Stimulated activated CD4-positive, alpha-beta T cell treated with anti-CD3 and anti-CD28 coated beads, Interleukin-2, amount 100 ng/mL, for 48 hours (primary cell): ENCODE measurements at places on chromosomes 13 and 19.
A peak's percentile ranks its signal among the peaks of the same experiment; 100 is the strongest.

DNA sequence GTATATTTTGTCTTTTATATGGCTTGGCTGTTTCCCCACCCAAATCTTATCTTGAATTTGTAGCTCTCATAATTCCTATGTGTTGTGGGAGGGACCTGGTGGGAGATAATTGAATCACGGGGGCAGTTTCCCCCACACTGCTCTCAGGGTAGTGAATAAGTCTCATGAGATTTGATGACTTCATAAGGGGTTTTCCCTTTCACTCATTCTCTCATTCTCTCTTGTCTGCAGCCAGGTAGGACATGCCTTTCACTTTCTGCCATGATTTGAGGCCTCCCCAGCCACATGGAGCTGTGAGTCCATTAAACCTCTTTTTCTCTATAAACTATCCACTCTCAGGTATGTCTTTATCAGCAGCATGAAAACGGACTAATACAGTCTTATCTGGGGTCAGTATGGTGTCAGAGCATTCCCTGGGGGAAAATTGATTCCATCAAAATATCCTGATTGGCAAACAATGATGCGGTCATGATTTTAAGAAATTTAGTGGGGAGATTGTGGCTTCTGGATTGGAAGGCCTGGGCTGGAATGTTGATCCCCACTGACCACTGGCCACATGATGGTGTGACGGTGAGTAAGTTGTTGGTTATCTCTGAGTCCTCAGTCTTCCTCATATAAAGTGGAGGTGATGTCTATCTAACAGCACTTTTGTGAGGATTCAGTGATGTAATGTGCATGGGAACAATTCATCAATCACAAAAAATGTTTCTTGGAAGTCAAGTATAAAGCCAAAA lies 27.5 kb upstream of the ANKRD10 start:
- DNase-seq: peak; percentile 15

- peak; percentile 58 for DNase-seq
These were observed 6.3 kb upstream of the ZNF69 start for GRCh38 chr19:11881151-11881800.

DNA sequence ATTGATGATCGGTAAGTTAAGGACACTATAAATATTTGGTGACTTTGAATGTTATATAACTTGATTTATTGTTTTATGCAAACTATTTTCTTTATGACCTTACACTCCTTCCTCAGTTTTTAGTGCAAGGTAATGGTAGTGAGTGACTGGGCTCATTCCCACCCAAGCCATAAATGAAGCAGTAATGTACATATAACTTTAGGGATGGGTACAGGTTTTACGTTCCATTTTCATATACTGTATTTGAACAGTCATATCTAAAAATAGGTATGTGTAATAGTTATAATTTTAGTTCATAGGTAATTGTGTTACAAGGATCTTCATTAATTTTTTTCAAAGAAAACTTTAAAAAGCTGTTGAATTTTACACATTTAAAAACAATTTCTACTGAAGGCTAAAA lies 101.0 kb downstream of the PDS5B start:
- DNase-seq: no peak

- no peak for DNase-seq
These were observed 37.2 kb upstream of the SOHLH2 start for GRCh38 chr13:36251526-36251925.

DNA sequence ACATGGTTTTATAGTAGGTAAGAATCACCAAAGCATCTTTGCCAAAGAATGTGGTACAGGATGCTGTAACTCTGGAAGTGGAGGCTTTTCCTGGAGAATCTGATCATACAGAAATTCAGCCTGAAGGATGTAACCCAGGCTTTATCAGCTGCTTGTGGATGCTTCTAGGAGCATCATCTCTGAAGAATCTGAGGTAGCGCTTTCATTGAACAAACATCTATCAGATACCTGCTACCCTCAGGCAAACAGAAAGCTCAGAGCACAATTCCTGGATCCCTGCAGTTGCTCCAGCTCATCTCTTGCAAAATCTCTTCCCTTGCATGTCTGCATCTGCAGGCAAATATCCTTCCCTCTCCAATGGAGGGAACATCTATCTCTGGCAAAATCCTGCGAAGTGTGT lies 9.3 kb downstream of the FAM124A start:
- DNase-seq: no peak

- DNase-seq: no peak
These were observed 15.1 kb downstream of the NOSIP start for GRCh38 chr19:49565261-49565660.

DNA sequence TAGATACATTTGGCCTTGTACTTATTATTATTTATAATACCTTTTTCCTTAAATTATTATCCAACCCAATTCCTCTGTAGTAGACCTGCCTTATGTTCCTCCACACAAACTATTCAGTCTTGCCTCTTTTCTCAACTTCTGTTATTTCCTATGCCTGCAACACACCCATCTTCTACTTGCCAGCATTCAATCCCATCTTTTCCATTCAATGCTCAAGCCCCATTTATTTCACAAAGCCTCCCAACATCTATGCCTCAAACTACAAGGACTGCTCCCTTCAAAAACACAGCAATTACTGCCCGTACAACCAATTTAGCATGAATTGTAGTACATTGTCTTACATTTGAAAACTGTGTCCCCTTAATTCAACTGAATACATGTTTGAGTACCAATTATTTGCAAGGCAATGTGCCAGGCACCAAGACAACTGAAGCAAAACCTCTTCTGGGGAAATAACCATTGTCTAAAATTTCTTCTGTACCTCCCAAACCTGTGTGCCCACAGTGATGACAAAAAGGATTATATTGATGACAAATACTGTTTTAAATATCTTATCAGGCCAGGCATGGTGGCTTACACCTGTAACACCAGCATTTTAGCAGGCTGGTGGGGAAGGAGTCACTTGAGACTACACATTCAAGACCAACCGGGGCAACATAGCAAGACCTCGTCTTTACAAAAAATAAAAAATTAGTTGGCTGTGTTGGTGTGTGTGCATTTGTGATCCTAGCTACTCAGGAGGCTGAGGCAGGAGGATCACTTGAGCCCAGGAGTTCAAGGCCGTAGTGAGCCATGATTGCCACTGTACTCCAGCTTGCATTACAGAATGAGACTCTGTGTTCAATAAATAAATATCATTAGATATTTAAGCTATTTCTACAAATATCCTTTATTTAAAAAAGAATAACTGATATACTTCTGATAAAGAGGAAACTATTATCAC lies 35.1 kb downstream of the ELF1 start:
- no peak for DNase-seq

- no peak for DNase-seq
These were observed 1564.3 kb upstream of the PRR20A start for GRCh38 chr13:55576389-55576788.

- no peak for DNase-seq
These were observed 19.2 kb upstream of the ZC3H13 start for GRCh38 chr13:46071590-46072249.

DNA sequence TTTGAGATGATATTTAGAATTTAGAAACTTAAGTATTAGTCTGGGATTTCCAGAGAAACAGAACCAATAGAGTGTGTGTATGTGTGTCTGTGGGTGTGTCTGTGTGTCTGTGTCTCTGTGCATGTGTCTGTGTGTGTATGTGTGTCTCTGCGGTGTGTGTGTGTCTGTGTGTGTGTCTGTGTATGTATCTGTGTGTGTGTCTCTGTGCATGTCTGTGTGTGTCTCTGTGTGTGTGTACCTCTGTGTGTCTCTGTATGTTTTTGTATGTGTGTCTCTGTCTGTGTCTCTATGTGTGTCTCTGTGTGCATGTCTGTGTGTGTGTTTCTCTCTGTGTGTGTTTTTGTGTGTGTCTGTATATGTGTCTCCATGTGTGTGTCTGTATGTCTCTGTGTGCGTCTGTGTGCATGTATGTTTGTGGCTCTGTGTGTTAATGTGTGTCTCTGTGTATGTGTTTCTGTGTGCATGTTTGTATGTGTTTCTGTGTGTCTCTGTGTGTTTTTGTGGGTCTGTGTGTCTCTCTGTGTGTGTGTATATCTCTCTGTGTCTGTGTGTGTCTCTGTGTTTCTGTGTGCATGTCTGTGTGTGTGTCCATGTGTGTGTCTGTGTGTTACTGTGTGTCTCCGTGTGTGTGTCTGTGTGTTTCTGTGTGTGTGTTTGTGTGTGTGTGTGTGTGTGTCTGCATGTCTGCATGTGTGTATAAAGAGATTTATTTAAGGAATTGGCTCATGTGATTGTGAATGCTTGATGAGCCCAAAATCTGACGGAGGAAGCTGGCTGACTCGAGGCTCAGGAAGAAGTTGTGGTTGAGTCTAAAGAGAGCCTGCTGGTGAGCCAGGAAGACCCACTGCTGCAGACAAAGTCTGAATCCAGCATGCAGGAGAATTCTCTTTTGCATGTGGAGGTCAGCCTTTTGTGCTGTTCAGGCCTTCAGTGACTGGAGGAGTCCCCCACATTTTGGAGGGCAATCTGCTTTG lies 22.2 kb downstream of the GPR42 start:
- DNase-seq: no peak

GRCh38 chr19:10193790-10194499 lies 808 bp downstream of the DNMT1 start:
- DNase-seq: peak; percentile 40

DNA sequence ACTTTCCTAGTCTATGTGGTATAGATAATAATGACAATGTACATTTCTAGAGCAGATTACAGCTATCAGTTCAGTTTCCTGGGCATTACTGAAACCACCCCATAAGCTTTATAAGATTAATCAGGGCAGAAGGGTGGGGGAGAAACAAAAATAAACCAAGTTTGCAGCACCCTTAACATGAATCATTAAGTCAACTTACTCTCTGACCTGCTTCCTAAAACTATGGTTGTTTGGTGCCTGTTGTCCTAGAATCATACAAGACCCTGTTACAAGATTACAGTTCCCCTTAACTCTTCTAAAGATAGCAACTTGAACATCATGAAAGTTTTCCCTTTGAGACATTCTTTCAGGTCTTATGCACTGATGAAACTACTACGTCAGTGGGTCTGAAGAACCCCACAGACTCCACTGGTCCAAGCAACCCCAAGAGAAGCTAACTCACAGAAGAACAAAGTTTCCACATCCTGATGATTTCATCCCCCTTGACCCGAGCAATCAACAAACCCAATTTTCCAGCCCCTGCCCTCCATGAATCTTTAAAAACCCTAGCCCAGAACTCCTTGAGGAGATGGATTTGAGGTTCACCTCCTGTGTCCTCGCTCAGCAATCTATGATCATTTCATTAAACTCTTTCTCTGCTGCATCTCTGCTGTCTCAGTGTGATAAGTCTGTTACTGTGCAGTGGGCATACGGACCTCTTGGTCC lies 336.5 kb downstream of the FOXO1 start:
- DNase-seq: no peak

DNA sequence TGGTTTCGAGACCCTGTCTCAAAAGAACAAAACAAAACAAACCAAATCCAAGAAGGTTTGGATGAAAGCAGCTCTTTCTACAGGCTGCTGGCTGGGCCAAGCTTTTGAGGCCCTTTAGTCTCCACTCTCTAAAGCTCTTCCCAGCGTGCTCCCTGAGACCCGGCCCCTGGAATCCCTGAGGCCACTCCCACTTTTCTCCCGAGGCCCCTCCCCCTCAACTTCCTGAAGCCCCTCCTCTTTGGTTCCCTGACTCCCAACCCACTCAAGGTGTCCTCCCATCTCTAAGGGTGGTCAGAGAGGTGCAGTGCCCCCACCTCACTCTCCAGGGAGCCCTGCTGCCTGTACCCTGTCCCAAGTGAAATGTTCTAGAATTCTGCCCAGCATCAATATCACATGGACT lies 10.6 kb downstream of the ERICH6B start:
- no peak for DNase-seq

- DNase-seq: no peak
These were observed 18.0 kb downstream of the APBA3 start for GRCh38 chr19:3743486-3743885.

DNA sequence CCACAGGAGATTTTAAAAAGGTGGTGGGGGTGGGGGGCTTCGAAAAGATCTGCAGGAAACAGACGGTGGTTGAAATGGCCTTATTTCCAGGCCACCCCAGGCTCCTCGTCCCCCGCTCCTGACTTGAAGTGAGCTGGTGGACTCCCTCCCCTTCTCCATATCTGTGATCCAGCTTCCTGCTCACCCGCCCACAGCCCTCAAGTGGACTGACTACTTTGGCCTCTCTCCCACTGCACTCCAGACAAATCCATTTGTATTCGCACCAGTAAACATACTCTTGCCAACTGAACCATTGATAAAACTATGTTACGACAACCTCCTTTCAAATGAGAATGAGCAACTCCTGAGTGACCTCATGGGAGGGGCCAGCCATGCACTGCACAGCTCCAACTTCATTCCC lies 259.5 kb downstream of the COL4A1 start:
- DNase-seq: no peak

GRCh38 chr13:108269601-108270328 lies at the start of gene TNFSF13B:
Gene TNFSF13B (plus strand): TSS chr13:108269718. CDS start chr13:108269896, 178 bp downstream.
- DNase-seq: peak; percentile 44

DNA sequence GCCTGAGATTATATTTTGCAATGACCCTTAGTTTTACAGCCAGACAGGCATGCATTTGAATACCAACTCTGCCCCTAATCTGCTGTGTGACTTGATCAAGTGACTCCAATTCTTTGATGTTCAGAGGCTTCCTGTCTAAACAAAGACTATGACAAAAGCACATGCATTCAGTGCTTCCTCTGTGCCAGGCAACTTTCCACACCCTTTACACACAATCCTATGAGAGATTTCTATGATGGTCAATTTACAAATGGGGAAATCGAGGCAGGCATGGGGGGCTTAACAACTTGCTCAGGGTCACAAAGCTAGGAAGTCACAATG lies 3.7 kb upstream of the LYPD3 start:
- DNase-seq: no peak

DNA sequence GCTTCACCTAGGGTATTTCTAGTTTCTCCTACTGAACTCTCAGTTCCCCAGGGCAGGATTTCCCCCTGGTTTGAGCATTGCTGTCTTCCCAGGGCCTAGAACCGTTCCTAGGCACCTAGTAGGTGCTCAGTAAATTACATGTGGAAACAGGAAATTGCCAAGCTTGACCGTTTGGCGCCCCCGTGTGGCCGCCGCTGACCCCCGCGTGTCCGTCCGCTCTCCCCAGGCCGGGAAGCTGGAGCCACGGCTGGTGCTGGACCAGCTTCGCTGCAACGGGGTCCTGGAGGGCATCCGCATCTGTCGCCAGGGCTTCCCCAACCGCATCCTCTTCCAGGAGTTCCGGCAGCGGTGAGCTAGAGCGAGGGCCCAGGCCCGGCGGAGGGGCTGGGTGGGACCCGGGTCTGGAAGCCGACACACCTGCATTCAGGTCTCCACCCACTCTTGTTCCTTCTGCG lies 55.5 kb downstream of the MYH14 start:
- peak; percentile 24 for DNase-seq

DNA sequence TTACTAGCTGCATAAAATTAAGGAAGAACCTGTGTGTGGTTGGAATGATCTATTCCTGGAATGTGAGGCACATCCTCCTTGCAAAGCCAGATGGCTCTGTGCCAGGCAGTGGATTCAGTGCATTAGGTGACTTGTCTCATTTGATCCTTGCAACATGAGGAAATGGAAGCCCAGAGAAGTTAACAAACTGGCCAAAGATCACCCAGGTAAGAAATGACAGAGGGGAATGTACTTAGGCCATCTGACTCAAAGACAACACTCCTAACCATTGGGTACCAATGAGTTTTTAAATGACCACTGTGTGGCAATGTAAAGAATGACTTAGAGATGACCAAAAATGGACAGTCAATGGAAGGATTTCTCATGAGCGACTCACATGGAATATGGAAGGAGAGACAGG lies 114.2 kb upstream of the RXFP2 start:
- no peak for DNase-seq
